ENCODE measurements at places on chromosomes 16 and 17. TPM values are rescaled to one million over a fixed set of nuclear protein-coding genes. Genes with fewer than 3 reads are reported as not detected.

Gene PAGR1
- total RNA-seq: 78.4 TPM

Gene RCVRN
- not detected for total RNA-seq

Gene PARD6A
- 13.5 TPM for total RNA-seq

Gene SLFN11
- not detected for total RNA-seq

Gene ACAP1
- 0.61 TPM for total RNA-seq

Gene CHST6
- not detected for total RNA-seq

Gene KRT31
- not detected for total RNA-seq

DNA sequence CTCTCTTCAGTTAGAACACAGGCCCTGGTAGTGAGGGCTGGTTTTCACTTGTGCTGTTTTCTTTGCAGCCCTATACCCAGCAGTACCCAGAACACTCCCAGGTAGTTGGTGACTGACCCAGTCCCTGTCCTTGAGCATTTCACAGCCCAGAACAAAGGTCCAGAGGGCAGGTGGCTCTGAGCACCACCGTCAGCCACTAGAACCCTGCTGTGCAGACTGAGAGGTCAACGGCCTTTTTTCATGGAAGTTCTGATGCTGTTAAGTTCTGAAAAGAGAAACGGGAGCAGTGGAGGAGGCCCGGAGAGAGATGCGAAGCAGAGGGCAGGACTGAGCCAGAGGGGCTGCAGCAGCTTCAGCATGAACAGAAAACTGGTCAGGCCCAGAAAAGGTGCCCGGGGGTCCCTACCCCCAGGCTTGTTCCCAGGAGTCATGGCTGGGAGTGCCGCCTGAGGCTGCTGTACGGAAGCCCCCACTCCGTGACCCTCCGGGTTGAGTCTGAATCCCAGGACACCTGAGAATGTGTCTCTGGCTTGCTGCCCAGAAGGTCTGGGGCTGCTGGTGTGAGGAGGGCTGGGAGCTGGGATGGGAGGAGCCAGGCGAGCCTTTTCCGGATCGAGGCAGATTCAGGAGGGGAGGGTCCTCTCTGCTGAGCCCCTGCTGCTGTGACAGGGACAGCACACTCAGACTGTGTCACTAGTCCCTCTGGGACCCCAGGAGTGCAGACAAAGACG lies 8.7 kb downstream of the ZNF276 start:
- DNase-seq: no peak

DNA sequence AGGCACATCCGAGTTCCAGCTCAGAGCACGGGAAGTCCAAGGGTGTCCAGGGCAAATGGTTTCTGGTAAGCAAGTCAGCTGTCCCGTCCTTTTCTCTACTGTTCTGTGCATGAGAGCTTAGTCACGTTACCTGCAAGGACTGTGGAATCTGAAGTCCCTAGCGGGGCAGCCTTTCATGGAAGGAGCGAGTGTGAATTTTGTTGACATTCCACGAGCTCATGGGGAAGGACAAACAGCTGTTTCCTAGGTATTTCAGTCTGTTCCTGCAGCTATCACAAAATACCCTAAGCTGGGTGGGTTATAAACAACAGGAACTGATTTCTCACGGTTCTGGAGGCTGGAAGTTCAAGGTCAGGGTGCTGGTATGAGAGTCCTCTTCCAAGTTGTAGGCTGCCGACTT lies 109.2 kb downstream of the SDR42E1 start:
- DNase-seq: no peak

- no peak for DNase-seq
Measured at GRCh38 chr16:14353340-14353739, 276.7 kb downstream of the PARN start.

DNA sequence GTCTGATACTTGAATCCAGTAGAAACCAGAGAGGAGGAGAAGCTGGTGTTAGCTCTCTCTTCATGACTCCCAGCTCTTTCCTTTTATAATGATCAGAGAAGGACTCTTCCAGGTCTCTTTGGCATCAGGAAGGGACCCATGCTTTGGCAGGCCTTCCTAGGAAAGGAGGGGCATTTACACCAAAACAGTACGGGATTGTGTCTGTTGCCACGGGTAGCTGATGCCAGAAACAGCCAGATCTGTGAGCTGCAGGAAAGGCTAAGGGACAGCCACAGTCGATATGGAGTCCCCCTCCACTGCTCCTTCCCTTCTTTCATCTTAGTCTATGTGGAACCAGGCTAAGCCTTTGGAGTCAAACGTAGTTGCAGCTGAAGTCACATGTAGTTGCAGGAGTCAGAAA lies 9.3 kb downstream of the CEP295NL start:
- DNase-seq: no peak

GRCh38 chr17:17455173-17455572 lies 21.6 kb upstream of the MED9 start:
- no peak for DNase-seq

GRCh38 chr16:12157517-12158093 lies 181.1 kb downstream of the SNX29 start:
- DNase-seq: no peak

DNA sequence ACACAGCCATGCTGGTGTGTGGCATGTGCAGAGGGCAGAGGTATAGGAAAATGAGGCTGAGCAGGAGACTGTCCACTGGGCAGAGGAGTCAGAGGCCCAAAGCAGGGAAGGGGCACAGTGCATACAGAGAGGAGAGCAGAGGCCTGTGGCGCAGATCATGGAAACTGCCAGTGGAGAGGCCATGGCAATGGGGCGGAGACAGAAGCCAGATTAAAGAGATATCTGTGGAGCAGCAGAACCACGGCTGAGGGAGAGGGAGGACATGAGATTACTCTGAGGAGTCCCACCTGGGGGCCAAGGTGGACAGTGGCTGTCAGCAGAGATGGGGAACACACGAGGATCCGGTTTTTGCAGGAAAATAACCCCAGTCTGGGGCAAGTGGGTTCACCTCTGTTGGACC lies 43.3 kb downstream of the RANBP10 start:
- DNase-seq: no peak

- peak; percentile 84 for DNase-seq
Measured at GRCh38 chr17:38584350-38584925, 21.3 kb downstream of the SRCIN1 start.
